ENCODE measurements at places on chromosomes 1 and 21.
A peak's percentile ranks its signal among the peaks of the same experiment; 100 is the strongest.

GRCh38 chr1:62362061-62362917 is 43.1 kb upstream of the KANK4 start:
- DNase-seq = no peak

DNA sequence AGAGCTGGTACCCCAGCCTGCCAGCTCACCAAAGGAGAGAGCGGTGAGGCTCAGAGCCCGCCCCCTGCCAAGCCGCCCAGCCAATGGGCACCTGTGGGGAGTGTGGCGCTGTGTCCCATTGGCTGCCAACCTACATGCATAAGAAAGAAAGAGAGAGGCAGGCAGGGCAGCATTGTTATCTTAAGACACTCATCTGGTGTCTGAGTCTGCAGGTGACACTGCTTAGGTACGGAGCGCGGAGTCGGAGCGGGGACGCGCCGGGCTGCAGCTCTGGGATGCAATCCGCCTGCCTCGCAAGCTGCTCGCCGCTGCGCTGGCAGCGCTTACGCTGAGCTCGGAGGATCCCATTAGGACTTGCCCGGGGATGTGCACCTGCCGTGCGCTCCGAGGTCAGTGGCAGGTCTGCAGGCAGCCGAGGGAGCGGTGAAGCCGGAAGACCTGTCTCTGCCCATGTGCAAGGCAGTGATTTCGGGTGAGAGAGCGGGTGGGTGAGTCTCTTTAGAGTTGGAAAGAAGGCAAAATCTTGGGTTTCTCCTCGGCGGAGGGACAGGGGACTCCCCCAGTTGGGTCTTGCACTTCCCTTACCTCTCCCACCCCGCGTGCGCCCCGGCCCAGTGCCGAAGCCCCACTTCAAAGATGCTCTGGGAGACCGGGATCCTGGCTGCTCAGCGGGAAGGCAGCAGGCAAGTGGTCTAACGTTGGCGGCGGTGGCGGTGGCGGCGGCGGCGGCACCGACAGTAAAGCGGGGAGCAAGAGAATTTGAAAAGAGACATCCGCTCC is at the start of gene BRINP2:
BRINP2 (plus strand) TSS at position 203 of the 780 bp plus-strand sequence. CDS start 58,919 bp downstream, outside the sequence.
- DNase-seq = no peak

- no peak for DNase-seq
These were observed 34.9 kb upstream of the ARHGEF16 start for GRCh38 chr1:3419415-3420204.

DNA sequence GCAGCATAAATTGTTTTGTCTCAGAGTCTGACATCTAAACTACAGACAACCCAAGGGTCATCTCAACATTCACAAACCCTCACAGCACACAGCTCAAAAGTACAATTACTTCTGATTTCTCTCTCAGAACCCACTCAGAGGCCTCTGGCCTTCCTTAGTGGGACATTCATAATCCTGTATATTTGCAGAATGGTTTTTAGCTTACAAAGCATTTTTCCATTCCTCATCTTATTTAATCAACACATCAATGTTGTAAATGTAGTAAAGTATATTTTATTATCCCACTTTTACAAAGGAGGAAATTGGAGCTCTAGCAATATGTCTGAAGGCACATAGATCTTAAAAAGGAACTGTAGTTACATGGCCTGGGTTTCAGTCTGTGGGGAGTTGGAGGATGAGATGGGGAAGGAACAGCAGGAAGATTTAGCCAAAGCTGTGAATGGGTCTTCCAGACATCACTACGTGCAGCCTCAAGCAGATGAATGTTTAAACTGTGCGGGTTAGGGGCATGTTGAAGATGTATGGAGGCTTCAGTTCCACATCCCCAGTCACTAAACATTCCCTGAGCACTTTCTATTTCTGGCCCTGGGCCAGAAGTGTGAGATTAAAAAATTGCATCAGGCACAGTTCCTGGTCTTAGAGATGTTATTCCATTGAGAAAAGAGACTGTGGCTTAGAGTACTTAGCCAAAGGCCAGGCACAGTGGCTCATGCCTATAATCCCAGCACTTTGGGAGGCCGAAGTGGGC is 13.3 kb downstream of the AKNAD1 start:
- DNase-seq = no peak

DNA sequence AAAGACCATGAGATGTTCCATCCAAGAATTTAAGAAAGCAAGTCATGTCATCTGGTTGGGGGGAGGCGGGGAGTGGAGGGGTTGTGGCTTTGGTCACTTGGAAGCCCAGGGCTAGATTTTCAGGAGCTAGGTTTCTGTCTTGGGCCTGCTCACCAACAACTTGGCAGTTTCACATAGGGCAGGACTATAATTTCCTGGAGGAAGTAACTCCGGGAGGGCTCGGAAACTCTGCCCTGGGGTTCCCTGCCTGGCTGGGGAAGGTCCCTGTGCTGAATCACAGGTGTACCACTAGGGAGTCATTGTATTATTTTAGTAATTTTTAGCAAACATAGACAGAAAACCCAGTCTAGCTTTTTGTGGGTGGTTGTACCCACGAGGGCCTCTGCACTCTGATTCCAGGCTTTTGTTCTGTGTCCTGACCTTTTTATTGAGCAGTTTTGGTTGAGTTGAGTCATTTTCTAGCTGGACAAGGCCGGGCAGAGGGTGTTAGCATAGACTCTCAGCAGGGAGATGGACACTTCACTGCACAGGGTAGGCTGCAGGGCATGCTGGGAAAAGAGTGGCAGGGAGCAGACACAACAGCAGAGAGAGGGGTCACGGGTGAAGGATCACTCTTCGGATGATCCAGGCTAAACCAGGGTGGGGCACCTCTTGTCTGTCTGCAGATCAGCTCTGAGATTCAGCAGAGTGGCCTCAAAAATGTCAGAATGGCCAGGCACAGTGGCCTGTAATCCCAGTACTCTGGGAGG is 144.7 kb downstream of the GRIK3 start:
- no peak for DNase-seq

GRCh38 chr21:38459490-38459889 is 38.8 kb downstream of the ERG start:
- DNase-seq = no peak

DNA sequence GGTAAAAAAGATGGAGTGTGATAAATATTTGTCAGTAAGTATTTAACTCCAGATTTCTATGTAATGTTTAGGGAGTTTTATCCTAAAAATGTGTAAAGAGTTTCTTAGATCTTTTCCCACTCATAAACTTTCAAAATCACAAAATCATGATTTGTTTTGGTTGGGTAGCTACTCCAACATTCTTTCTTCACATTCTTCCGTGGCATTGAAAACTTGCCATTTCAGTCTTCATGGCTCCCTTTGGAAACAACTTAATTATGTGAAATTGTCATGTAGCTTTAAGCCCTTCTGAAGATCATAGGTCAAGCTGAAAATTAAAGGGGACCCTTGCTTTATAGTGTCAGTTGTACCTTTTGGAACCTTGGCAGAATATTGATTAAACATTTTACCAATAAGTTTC is 73.2 kb downstream of the ADGRL2 start:
- DNase-seq = no peak

GRCh38 chr1:62228136-62228882 is 33.7 kb downstream of the L1TD1 start:
- no peak for DNase-seq

DNA sequence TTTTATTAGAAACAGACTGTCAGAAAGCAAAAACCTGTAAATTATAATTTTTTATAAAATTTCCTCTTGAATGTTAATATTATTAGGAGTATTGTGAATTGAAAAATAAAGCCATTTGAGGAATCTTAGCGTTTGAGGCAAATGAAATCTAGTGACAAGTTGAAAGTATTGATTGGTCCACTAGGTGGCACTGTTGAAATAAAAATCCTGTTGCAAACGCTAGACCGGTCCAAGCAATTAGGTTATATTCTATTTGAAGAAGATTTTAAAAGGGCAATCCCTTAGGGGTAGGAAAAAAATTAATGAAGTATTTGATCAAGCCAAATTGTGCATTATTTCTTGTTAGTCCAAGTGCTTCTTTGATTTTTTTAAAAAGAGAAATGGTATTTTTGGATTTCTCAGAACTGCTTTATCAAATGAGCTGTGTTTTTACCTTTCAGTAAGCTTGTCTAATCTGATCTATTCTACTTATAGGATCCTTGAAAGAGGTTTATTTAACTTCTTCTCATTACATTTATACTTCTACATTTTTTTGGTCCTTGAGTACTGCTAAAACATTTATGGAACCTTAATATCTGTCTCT is 57.7 kb downstream of the ATG4C start:
- DNase-seq = no peak

GRCh38 chr1:205279986-205280385 is 41.6 kb downstream of the NUAK2 start:
- DNase-seq = no peak

- no peak for DNase-seq
These were observed 41.7 kb downstream of the ATF3 start for GRCh38 chr1:212650228-212650627.

GRCh38 chr1:217542837-217543236 is 88.1 kb downstream of the GPATCH2 start:
- no peak for DNase-seq

DNA sequence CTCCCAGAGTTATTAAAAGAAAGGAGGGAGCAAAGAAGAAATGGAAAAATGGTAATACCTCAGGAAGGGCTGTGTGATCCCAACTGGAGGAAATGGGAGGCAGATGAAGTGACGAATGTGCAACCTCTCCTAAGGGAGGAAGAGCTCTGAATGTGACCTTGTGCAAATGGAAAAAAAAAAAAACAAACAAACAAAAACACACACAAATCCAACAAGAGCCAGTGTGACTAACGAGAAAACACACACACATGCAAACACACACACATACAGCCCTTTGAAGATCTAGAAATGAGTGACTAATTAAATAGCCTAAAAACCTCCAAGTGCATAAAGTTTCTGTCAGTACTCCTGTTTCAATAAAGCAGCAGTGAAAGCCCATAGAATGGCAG is 49.0 kb downstream of the CCN1 start:
- no peak for DNase-seq

GRCh38 chr21:27700974-27701614 is 734.2 kb upstream of the ADAMTS5 start:
- DNase-seq = peak; percentile 14

DNA sequence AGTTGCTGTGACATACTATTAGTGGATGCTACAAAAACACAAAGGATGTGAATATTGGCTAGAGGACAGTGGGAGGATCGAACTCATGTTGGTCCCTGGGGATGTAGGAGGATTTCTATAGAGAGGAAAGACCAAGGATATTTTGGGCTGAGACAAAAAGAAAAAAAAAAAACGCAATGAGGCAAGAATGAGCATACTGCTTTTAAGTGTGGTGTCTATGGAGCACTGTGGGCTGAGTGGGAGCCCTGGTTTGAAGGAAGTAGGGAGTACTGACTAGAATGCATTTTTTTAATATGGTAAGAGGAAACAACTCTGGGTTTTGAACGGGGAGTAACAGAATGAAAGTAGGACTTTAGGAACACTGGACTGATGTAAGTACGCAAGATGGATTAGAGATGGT is 450.7 kb downstream of the NEGR1 start:
- DNase-seq = no peak

GRCh38 chr1:13652238-13652637 is 47.8 kb upstream of the PRDM2 start:
- no peak for DNase-seq

- no peak for DNase-seq
These were observed 88.5 kb upstream of the HMCN1 start for GRCh38 chr1:185645686-185646085.

- no peak for DNase-seq
These were observed 2.4 kb upstream of the TMEM125 start for GRCh38 chr1:43267291-43267805.

DNA sequence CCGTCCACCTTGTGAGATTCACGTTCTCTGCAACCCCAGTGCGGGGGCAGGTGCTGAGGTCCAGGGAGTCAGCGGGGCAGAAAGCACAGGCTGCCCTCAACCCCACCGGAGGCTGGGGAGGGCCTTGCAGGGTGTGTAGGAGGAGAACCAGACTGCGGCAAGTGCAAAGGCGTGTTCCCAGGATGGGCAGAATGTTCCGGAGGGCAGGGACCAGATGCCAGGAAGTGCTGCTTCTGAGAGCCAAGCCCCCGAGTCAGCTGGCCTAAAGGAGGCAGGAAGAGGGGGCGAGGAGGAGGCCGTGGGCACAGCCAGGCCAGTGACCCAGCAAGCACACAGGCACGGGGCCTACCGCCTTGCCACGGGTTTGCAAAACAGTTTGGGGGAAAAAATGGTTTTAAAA is 193.8 kb upstream of the AJAP1 start:
- DNase-seq = no peak

DNA sequence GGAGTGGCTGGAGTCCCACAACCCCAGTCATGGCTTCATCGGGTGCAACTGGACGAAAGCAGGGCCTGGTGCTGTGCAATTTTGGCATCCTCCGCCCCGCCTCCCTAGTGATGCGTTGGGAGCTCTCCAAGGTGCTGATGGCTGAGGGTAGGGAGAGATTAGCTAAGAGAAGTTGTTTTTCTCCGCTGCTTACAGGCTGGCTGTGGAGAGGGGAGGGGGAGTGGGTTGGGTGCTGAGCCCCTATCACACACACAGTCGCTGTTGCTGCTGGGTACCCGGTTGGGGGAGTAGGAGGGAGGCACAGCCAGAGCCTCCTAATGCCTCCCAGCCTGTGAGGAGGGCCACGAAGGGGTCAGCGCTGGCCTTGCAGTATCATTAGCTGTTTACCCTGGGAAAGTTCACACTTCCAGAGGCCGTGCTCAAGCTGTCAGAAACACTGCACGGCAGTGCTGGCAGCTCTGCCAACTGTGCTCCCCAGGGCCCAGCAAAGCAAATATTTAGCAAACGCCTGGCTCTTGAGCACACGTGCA is 110.0 kb downstream of the GRIK3 start:
- DNase-seq = no peak

- DNase-seq = no peak
These were observed 93.9 kb downstream of the TBX19 start for GRCh38 chr1:168374566-168374965.

GRCh38 chr1:203453616-203454015 is 22.0 kb upstream of the PRELP start:
- no peak for DNase-seq
